Heart right ventricle (tissue), 16 donors: ENCODE measurements at places on chromosomes 16 and 17.
A peak's percentile ranks its signal among the peaks of the same experiment; 100 is the strongest.

DNA sequence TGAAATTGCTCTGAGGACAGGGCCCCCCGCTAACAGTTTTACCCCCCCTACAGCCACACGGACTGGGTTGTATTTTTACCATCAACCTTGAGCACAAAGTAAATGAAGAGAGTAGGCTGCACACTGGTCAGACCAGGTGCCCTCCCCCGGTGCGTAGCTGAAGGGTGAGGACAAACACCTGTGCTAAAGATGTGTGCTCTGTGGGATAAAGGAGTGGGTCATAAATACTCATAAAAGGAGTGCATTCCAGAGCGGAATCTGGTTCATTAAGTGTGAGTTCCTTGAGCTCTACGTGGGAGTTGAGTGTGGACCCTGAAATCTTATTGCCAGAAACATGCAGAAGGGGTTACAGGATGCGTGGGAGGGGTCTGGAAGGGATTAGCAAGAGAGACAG is 217.0 kb downstream of the CCDC182 start:
- no peak overlapping the region for H3K4me3 ChIP-seq
- H3K27ac ChIP-seq = no peak overlapping the region
- no peaks in the 10 kb centered on the region for H3K36me3 ChIP-seq
- no peak for DNase-seq
- no peaks in the 10 kb centered on the region for H3K27me3 ChIP-seq
- H3K4me1 ChIP-seq = peaks cover 22% of the 10 kb centered on the region

GRCh38 chr17:56593646-56594319 is at the start of gene NOG:
Gene NOG, plus strand, starts transcription at chr17:56593699. Its CDS starts 525 bp downstream, at chr17:56594224.
- peak; percentile 64 for DNase-seq
- peak within 1 kb of the TSS; percentile 43 for H3K27ac ChIP-seq
- H3K27me3 ChIP-seq = peaks cover 77% of the 10 kb centered on the region
- peaks cover 32% of the 10 kb centered on the region for H3K4me1 ChIP-seq
- peak within 1 kb of the TSS; percentile 63 for H3K4me3 ChIP-seq

GRCh38 chr17:36856903-36857381 is 80.3 kb upstream of the LHX1 start:
- H3K36me3 ChIP-seq = no peaks in the 10 kb centered on the region
- peaks cover 60% of the 10 kb centered on the region for H3K27me3 ChIP-seq
- H3K4me3 ChIP-seq = no peak overlapping the region
- no peak overlapping the region for H3K27ac ChIP-seq

DNA sequence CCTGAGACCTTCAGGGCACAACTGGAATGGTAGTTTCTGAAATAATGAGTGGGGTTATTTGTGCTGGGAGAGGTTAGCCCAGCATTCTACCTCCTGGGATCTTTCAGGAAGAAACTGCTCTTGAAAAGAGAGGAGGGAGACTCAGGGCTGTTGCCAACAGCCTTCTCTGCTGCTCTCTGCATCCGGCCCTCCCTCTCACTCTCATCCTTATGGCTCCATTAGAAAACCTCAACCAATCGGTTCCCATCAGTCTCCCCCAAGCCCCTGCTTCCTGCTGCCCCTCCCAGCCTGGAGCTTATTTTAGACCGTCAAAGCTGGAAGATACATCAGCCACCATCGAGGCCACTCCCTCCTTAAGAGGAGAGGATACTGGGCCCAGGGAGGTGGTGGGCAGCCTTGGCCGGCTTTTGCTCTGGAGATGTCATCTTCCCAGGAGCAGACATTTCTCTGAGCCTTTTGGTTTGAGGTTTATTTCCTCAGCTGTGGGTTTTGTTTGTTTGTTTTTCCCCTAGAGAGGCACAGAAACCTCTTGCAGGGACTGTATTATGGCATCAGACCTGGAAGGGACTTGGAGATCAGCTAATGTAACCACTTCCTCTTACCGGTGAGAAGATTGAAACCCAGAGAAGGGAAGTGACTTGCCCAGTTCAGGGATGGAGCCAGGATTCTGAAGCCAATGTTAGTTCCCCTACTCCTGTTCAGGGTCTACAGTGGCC is 2.7 kb downstream of the MPRIP start:
- peak; percentile 85 for DNase-seq
- H3K4me3 ChIP-seq = peak overlapping the region; percentile 81
- H3K27me3 ChIP-seq = no peaks in the 10 kb centered on the region
- H3K4me1 ChIP-seq = peaks cover 78% of the 10 kb centered on the region
- no peaks in the 10 kb centered on the region for H3K36me3 ChIP-seq

DNA sequence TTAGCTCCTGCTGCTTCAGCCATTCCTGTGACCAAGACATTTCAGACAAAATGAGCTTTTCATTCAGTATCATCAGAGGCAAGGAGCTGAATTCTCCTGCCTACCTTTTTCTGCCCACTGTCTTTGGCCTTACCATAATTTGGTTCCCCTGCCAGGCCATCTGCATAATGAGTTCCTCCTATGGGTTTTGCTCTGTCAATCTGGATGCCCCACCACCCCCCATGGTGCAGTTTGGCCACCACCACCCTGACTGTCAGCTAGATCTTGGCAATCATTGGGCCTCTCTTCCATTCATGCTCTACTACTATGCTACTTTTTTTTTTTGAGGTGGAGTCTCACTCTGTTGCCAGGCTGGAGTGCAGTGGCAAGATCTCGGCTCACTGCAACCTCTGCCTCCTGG is 169.2 kb upstream of the ZKSCAN2 start:
- no peak overlapping the region for H3K27ac ChIP-seq
- H3K36me3 ChIP-seq = no peaks in the 10 kb centered on the region
- no peak for DNase-seq
- no peaks in the 10 kb centered on the region for H3K4me1 ChIP-seq
